ENCODE measurements at places on chromosomes 7 and 10. TPM values are rescaled to one million over a fixed set of nuclear protein-coding genes. Genes with fewer than 3 reads are reported as not detected.
A peak's percentile ranks its signal among the peaks of the same experiment; 100 is the strongest.

The WEE2 gene
- total RNA-seq: not detected

The C10orf53 gene
- not detected for total RNA-seq

The NFE2L3 gene
- total RNA-seq: 12.4 TPM

The DYNC1I1 gene
- total RNA-seq: not detected

The CALY gene
- 0.20 TPM for total RNA-seq

The IFIT3 gene
- total RNA-seq: 2.5 TPM

- no peak for DNase-seq
Observed at GRCh38 chr10:114100848-114101741, 57.4 kb downstream of the ADRB1 start.

DNA sequence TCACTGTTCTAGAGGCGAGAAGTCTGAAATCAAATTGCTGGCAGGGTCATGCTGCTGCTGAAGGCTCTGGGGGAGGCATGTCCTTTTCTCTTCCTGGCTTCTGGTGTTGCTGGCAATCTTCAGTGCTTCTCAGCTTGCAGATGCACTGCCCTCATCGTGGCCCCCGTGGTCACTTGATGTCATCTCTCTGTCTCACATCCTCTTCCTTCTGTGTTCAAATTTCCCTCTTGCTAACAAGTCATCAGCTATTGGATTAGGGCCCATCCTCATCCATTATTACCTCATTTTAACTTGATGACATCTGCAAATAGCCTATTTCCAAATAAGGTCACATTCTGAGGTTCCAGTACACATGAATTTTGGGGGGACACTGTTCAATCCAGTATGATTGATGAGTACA is 36.6 kb upstream of the SRGN start:
- DNase-seq: no peak

DNA sequence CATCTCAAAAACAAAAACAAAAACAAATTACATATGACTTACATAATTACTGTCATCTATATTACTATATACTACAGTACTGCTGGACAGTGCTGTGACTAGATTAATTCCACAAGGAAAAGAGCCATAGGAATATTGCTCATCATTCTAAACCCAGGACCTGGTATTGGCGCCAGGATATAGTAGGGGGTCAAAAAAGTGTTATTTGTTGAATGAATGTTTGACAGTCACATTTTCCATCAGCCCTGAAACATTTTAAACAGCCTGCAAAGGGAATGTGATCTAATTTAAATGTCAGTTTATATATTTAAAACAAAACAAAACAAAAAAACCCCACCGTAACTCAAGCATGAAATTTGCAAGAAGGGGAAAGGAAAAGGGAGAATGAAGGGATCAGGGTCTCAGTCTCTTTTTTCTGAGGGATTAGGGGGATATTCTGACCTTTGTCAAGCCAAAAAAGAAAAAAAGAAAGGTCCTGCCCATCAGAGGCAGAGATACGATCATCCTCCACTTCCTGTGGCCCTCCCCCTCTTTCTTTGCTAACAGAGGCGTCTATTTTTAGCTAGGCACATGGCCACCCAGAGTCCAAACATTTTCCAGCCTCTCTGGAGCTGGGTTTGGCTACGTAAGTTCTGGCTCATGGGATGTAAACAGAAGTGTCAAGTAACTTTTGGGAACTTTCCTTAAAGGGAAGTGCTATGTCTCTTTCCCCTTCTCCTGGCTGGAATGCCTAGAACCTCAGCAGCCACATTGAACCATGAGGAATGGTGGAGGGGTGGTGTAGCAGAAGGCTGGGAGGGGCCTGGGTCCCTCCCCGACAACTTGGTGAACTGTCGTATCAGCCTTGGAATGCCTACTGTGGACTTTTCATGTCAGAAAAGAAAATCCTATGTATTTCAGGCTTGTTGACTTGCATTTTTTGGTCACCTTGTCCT is 44.6 kb upstream of the DLG5 start:
- peak; percentile 11 for DNase-seq

DNA sequence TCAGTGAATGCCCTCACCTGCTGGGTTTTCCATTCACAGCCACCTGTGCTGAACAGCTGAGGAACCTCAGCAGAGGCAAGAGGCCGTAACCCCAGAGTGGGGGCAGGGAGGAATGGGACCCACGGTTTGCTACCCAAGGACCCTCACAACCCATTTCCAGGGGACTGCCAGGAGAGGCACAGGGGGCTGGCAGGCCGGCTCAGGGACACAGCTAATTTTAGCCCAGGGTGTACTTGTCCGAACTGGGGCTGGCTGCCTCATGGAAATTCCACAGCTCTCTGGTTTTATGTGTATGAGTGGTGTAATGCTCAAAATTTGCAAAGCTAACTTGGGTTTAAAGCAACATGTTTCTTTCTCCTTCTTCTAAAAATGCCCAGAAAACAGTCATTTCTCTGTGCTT is 42.2 kb downstream of the MINDY4 start:
- no peak for DNase-seq

GRCh38 chr10:101146392-101147251 is 15.5 kb downstream of the TLX1 start:
- no peak for DNase-seq

DNA sequence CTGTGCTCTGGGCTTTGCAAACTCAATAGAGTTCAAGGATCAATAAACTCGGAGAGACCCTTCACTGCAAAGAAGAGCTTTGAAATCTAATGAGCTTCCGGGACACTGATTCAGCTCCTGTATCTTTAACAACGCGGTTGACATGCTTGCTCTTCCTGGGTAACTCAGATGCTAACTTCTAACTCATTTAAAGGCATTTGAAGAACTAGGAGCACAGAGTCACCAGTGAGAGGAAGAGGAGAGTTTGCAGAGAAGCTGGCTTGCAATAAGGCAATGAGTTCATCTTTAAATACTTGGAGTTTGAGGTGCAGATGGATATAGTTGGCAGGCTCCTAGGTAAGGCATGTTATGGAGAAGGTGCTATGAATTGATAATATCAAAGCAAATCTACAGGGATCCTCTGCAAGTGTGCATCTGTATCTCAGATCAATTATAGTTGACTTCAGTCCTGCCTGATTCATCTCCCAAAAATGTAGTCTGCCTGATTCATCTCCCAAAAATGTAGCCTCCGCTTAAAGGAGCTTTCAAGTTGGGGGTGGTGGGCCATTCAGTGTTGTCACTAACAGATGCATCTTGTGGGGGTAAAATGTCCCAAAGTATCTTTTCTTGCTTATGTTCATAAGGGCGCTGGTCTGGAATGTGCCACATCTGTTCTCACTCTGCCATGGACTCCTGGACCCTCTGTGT is 182.5 kb upstream of the PRSS58 start:
- DNase-seq: peak; percentile 14

DNA sequence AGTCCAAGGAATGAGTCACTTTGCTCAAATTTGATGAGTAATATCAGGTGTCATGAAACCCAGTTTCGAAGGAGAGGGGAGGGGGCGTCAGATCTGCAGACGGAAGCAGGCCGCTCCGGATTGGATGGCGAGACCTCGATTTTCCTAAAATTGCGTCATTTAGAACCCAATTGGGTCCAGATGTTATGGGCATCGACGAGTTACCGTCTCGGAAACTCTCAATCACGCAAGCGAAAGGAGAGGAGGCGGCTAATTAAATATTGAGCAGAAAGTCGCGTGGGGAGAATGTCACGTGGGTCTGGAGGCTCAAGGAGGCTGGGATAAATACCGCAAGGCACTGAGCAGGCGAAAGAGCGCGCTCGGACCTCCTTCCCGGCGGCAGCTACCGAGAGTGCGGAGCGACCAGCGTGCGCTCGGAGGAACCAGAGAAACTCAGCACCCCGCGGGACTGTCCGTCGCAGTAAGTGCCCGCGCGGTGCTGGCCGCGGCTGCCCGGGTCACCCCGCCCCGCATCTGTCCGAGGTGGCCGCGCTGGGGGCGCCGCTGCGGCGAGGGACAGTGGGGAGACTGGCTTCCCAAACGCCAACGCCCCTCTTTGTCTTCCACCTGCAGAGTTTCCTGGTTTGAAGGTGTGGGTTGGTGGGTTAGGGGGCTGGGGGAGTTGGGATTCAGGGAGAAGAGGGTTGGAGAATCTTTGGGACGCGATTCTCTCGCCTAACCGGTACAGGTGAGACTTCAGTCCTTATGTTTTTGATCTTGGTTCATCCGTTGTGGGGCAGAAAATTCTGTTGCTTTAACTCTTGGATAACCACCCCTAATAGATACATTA is at the start of gene TAC1:
Gene TAC1 (plus strand): TSS at position 351 of the 829 bp plus-strand sequence. CDS start 527 bp downstream, outside the sequence.
- no peak for DNase-seq

GRCh38 chr7:149202831-149203231 is 7.5 kb downstream of the ZNF282 start:
- no peak for DNase-seq

- no peak for DNase-seq
Observed at GRCh38 chr7:50782375-50783208, at the start of gene GRB10. GRB10 (minus strand) TSS chr7:50782896; CDS start chr7:50732322, 50,574 bp downstream.

Measured in NCI-H460 (cell line).